ENCODE measurements at places on chromosomes 7 and 10.
A peak's percentile ranks its signal among the peaks of the same experiment; 100 is the strongest.

DNA sequence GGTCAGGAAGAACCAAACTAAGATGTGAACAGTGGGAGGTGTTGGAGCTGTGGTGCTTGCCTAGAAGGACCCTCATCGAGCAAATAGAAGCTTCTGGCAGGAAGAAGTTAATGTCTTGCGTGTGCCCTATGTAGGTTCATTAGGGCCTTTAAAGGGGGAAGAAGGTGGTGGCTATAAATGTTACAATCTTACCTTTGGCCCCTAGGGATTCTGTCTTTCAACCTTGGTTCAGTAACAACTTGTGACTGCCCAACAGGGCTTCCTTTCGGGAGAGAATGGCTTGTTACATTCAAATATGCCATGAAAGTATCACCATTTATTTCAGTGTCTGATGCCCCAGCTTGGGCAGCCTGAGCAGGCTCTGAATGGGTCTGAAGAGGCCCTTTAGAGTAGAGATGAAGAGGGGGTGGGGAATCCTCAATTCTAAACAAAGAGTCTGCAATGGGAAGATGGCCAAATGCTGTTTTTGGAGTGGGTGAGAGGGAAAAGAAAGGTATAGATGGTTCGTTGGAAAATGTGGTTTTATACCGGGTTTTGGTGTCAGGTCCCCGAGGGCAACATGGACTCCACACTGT is 108.0 kb downstream of the TCF7L2 start:
- ATAC-seq: no peak

- ATAC-seq: no peak
Observed at GRCh38 chr10:90969121-90969534, 48.2 kb upstream of the ANKRD1 start.

DNA sequence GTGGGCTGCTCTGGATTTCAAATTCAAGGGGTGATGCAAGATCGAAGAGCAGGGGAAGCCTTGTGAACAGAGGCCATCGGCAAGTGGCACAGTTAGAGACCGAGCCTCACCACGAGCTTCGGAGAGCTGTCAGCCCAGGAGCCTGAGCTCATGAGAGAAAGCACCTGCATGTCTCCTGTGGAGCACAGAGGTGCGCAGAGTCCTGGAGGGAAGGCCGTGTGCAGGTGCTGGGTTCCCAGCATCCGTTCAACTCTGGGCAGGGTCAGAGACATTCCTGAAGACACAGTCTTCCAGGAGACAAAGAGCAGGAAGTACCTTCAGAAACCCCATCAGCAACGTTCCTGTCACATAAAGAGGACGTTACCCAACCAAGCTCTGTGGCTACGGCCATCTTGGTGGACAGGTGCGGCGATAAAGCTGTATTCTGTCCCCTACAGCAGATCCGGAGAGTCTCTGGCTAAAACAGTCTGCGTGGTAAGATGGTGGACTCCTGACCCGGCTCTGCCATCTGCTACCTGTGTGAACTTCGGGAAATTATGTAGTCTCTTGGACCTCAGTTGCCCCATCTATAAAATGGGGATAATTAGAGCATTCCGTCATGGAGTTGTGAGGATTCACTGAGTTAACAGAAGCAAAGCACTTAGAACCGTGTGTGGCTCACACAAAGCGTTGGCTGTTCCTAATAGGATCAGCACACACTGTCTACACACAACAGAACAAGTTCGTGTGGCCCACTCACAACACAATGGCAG is 40.6 kb downstream of the NOD1 start:
- peak; percentile 17 for ATAC-seq

- peak; percentile 46 for ATAC-seq
Observed at GRCh38 chr7:29239638-29240037, 45.1 kb downstream of the CHN2 start.

DNA sequence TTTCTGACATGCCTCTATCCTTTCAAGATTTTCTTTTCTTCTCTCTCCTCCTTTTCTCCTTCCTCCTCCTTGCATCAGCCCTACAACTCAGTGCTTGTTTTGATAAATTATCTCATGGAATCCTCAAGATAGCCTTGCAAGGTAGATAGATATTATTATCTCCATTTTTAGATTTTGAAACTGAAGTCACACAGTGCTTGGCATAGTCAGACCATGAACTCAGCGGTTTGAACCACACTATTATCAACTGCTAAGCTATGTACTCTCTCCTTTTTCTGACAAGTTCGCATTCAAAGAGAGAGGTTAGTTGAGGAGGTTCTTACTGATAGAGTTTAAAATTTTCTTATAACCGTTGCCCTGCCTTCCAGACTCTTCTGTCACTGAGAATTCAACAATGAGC is 79.1 kb downstream of the SUGCT start:
- ATAC-seq: no peak

- ATAC-seq: no peak
Observed at GRCh38 chr10:34433241-34434076, 381.6 kb downstream of the PARD3 start.

All from esophagus mucosa (tissue), 1 donor.